ENCODE measurements at places on chromosomes 2 and 18.
A peak's percentile ranks its signal among the peaks of the same experiment; 100 is the strongest.

- no peak for DNase-seq
Observed at GRCh38 chr2:236715077-236715476, 145.5 kb downstream of the ACKR3 start.

- DNase-seq: no peak
Observed at GRCh38 chr2:108922141-108922915, 66.7 kb downstream of the EDAR start.

DNA sequence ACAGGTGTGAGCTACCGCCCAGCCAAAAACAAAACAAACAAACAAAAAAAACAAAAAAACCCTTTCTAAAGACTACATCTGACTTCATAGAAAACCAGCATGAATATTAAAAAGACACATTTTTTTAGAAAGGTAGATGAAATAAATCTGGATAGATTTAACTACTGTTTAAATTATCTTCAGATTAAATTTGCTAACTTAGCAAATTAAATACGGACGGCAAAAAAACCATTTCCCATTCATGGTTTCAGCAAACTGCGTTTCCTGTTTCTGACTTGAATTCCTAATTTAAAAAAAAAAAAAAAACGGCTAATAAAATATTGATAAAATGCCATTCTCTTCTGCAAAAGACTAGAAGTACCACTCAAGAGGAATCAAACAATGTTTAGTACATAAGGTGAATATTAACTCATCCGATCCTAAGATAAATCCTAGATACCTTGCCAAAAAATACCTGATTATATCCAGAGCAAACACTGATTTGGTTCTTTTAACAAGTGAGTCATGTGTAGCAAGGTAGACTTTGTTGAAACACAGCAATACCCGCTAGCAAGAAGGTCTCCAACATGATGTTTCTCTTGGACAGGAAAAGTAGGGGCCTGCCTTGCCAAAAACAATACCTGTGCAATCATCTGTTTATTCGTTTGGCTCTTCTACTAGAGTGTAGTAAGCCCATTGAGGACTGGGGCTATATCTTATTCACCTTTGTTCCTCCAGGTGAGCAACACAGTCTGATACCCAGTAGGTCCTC is 96.2 kb downstream of the BARD1 start:
- DNase-seq: no peak

GRCh38 chr2:63347361-63347760 is 240.9 kb downstream of the WDPCP start:
- no peak for DNase-seq

DNA sequence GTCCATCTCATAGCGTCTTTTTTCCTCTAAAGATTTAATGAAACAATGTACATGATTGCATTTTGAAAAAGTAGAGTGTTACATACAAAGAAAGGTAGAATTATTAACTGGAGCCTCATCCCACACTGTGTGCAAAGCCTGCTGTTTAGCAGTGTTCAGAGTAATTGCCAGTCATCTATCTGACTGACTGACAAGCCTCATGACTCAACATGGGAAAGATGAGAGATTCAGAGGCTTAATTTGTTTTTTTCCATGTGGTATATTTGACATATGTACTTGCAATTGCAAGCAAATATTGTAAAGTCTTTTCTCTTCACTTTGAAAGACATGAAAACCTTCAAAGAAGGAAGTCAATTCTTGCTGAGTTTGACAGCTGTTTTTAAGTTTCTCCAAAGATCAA is 14.7 kb downstream of the PCARE start:
- no peak for DNase-seq

DNA sequence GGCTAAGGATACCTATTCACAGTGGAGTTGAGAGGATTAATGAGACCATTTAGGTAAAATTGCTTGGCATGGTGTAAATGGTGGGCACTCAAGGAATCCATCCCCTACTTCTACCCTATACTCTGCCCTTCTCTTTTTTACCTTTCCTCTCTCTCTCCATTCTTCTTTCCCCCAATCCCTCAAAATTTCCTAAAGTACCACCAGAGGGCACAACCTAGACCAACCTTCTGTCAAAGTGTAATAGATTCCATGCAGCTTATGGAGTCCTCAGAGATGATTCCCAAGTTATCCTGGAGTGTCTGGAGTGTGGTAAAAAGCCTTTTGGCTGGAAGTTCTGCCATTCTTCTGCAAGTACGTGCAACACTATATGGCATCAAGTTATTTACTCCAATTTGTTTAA is 33.0 kb upstream of the CCDC195 start:
- DNase-seq: no peak

GRCh38 chr2:9318461-9319337 is 104.6 kb downstream of the ITGB1BP1 start:
- DNase-seq: no peak

- no peak for DNase-seq
Observed at GRCh38 chr18:68220458-68220857, 494.4 kb downstream of the TMX3 start.

DNA sequence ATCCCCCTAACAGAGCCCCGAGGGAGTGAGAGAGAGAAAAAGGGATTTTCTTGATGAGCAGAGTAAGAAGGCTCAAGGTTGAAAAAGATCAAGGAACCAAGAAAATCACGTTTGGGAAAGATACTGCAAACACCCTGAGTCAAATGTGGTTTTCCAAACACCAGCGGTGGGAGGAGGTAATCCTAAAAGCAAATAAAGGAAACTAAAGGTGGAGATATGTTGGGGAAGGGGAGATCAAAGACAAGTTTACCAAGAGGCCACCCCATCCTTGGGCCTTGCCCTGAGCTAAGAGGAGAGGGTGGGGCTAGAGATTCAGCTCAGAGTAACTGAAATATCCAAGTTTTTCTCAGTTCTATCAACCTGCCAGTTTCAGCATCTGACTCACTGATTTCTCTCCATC is 332.3 kb downstream of the ETAA1 start:
- DNase-seq: no peak

GRCh38 chr2:70871398-70872211 is 36.0 kb upstream of the CD207 start:
- DNase-seq: peak; percentile 17

- DNase-seq: no peak
Observed at GRCh38 chr2:46878886-46879285, 36.7 kb downstream of the MCFD2 start.

- DNase-seq: no peak
Observed at GRCh38 chr18:3150274-3150673, 69.5 kb downstream of the MYOM1 start.
